ENCODE measurements at places on chromosomes 1 and 21.

DNA sequence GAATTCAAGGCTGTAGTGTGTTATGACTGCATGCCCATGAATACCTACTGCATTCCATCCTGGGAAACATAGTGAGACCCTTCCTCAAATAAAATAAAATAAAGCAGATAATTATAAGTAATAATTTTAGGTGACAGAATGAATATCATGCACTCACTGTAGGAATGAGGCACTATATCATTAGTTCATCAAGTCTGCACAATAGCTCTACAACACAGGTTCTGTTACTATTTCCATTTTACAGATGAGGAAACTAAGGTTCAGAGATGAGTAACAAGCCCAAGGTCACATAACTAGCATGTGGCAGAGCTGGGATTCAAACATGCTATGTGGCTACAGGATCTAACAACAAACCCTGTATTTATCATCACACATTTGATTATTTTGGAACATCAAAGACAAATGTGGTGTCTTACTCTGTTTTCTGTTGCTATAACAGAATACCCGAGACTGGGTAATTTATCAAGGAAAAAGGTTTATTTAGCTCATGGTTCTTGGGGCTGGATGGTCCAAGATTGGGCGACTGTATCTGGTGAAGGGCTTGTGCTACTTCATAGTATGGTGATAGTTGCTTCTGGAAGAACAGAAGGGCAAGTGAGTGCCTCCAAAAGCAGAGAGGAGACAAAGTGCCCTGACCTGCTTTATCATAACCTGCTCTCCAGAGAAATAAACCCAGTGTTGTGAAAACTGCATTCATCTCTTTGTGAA, 4.8 kb upstream of the ZNF691 start:
- no peak for DNase-seq

GRCh38 chr1:118862755-118863154, 125.4 kb downstream of the TBX15 start:
- DNase-seq: no peak

GRCh38 chr1:22527122-22527521, 36.2 kb upstream of the EPHA8 start:
- no peak for DNase-seq

DNA sequence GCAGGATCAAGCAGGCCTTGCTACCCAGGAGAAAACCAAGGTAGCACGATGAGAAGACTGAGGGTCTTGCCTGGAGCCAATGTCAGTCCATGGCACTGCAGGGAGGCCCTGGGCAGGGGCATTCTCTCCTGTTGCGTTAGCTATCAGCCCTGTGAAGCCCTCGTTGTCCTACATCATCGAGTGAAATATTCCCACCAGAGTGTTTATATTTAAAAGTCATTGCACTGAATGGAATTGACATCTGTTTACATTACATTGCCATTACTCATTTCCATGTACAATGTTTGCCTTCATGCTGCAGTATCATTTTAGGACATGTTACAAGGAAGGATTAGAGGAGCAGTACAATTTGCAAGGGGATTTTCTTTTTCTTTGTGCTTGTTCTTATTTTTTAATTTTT, 243.9 kb downstream of the KAZN start:
- no peak for DNase-seq

DNA sequence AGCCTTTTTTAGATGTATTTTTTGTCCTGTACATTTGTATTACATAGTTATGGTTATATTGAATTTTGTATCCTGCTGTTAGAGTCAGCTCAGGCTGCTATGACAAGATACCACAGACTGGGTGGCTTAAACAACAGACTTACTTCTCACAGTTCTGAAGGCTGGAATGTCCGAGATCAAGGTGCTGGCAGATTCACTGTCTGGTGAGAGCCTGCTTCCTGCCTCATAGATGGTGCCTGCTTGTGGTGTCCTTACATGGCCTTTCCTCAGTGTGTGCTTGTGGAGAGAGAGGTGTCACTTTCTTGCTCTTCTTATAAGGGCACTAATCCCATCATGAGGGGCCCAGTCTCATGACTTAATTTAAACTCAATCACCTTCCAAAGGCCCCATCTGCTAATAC, 23.1 kb upstream of the MYSM1 start:
- DNase-seq: no peak

GRCh38 chr1:234746798-234747196, 136.8 kb upstream of the IRF2BP2 start:
- no peak for DNase-seq

DNA sequence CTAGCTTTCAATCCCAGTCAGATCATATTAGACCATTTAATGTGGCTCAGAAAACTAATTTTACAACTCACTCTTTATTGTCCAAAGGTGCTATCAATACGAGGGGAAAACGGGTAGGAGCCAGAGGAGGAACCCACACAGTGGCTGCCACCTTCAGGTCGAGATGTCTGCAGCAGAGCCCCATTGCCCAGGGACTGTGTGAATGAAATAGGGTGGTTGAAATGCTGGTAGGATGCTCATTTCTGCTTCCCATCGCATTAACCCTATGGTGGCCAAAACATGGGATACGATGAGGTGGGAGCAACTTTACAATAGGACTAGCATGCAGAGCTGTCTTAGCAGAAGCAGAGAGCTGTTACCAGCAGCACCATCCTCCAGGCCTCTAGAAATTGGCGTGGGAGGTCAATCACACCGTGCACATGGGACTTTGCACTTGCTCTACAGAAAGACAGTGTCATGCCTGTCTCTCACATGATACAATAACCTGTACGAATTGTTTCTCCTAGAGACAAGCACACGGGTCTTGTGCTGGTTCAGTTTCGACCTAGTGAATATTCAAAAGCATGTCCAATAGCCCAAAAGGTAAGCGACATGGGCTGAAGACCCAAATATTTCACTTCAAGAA, 69.5 kb upstream of the DESI2 start:
- DNase-seq: no peak

DNA sequence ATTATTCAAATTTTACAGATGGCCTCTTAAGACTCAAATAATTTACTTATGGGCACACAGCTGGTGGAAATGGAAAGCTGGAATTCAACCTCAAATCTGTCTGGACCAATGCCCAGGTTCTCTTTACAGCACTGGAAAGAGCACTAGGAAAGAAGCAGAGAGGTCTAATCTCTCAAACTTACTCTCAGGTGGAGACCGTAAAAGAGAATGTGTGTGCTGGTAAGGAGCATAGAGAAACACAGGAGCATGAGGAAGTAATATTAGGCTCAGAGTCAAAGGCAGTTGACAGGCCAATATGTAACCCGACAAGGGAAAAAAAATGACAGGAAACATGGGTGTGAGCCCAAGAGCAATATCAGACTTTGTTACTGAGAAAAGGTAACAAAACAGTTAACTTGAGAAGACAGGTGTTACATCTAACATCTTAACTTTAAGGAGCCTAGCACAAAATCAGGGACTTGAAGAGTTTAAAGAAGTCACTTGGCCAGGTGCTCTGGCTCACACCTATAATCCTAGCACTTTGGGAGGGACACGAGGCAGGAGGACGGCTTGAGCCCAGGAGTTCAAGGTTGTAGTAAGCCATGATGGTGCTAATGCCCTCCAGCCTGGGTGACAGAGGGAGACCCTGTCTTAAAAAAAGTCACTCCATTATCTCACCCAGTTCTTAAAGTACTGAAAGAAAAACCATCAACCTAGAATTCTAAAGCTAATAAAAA, 20.7 kb downstream of the PPP1R15B start:
- no peak for DNase-seq

DNA sequence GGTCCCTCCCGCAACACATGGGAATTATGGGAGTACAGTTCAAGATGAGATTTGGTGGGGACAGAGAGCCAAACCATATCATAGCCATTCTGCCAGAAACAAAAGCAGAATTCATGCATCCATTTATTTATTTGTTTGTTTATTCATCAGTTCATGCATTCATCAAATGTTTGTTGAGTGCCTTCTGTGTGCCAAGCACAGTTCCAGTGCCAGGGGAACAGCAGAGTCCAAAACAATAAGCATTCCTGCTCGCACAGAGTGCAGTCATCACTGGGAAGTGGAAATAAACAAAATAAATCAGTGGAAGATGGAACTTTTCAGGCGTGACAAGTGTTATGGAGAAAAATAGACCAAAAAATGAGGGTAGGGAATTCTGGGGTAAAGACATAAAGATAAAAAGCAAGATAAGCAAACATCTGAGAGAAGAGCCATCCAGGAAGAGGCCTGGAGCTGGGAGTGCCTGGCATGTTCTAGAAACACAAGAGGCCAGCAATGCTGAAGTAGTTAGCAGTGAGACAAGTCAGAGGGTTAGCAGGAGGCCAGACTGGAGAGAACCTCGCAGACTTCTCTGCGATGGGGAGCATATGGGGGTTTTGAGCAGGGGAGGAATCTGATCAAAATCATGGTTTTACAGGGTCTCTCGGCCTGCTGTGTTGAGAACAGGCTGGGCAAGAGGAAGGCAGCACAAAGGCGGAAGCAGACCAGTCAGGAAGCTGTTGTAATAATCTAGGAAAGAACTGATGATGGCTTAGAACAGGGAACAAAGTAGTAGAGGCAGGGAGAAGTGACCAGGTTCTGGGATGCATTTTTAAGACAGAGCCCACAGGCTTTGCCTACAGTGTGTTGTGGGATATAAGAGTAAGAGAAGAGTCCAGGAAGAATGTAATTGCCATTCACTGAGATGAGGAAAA, 113.2 kb downstream of the GLUL start:
- no peak for DNase-seq

- peak; percentile 56 for DNase-seq
Observed at GRCh38 chr1:33470495-33471012, 1.9 kb upstream of the ZSCAN20 start.

GRCh38 chr1:237774246-237774645, 116.5 kb downstream of the ZP4 start:
- DNase-seq: no peak

DNA sequence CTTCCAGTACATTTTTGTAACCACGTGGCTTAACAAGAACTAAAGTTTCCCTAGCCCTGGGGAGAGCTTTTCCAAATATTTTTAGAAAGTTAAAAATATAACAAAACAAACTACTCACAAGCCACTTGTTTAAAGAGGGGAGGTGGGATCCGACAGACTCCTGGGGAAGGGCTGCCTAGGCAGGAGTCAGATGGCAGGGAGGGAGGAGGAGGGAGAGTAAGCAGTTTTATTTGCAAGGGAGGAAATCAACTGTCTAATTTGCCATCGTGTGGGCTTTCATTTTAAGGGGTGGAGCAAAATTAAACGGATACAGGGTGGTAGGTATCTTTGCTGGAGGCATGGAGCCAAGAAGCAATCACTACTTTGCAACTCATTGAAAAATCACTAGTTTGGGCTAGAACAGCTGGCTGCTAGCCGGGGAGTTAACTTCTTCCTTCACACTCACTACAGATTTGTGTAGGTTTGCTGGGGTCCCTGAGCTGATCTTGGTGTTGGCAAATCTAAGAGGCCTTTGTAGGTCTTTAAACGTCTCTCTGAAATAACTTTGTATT, 8.8 kb downstream of the BARHL2 start:
- no peak for DNase-seq

GRCh38 chr21:46559291-46559983, 45.4 kb downstream of the S100B start:
- DNase-seq: peak; percentile 66

GRCh38 chr1:212121779-212122178, 86.2 kb downstream of the DTL start:
- no peak for DNase-seq

DNA sequence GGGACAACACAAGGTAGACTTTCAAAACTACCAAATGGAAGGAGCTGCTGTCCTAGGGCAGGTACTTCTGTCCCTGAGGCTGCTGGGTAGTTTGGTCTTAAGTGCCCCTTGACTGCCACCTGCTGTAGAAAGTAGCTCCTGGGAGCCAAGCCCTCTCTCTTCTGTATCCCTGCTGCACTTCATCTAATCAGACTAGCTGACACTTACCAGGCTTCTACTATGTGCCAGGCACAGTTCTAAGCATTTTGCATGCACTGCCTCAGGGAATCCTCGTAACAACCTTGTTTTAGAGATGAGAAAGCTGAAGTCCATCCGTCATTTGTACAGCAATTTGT, 15.9 kb upstream of the SRSF4 start:
- peak; percentile 16 for DNase-seq

- DNase-seq: peak; percentile 76
Observed at GRCh38 chr1:26582836-26583460, 53.4 kb downstream of the RPS6KA1 start.

GRCh38 chr1:31981972-31982371, 31.7 kb upstream of the KHDRBS1 start:
- DNase-seq: no peak

- no peak for DNase-seq
Observed at GRCh38 chr1:24452922-24453485, 37.4 kb downstream of the NIPAL3 start.

GRCh38 chr1:57276918-57277317, 146.9 kb downstream of the DAB1 start:
- DNase-seq: no peak

DNA sequence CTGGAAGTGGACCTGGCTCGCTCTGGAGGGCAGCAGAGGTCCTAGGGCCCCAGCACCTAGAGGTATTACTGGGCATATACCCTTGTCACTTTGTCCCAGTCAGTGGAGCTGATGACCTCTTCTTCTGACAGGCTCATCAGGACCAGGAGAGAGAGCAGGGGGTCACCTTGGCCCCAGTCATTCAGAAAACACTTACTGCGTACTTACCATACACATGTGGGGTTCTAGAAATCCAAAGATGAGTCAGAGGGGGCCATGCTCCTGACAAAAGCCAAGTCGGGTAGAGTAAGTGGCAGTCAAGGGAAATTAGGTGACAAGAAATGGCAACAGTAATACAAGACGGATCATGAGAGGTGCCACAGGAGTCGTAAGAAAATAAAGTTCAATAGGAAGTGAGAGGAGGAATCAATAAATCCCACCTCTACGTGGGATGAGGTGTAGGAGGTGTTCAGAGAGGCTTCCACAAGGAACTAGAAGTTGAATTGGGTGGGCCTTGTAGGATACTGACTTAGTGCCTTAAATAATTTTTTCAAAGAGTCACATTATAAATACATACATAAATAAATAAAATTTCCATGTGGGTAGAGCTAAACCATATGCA, 6.8 kb downstream of the KCNC4 start:
- DNase-seq: no peak

GRCh38 chr1:44566281-44567046, 107.8 kb downstream of the TMEM53 start:
- no peak for DNase-seq

DNA sequence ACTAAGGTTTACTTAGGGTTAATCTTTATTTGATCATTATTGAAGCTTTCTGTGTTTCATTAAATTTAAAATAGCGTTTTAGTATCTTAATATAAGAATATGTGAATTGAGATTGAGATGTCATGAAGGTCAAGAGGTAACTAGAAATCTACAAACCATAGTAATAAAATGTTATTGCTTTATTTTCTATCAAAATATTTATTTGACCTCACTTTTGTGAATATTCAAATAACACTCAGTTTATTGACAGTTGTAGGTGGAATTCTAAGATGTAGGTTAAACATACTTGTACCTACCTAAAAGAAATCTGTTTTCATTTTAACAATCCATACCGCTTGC, 5.7 kb downstream of the ADGRL2 start:
- no peak for DNase-seq

GRCh38 chr1:224217655-224218623, 34.9 kb downstream of the DEGS1 start:
- DNase-seq: no peak

GRCh38 chr21:27564684-27565301, 597.9 kb upstream of the ADAMTS5 start:
- no peak for DNase-seq
